ENCODE measurements at places on chromosomes 16 and 17.

DNA sequence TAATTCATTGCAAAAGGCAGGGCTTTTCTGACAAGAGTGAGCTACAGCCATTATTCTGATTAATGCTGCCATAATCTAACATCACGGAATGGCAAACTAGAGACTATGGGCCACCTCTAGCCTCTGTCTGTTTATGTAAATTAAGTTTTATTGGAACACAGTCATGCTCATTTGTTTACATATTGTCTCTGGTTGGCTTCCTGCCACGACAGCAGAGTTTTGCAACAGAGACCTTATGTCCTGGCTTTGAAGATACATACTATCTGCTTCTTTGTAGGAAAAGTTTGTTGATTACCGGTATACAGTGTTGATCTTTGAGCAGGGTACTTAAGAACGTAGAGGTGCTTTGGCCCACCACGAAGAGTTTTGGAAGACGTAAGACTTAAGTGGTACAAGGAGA is 715.9 kb upstream of the RBFOX1 start:
- DNase-seq, result no peak

GRCh38 chr16:76114681-76115080 is 162.5 kb upstream of the CNTNAP4 start:
- no peak for DNase-seq

GRCh38 chr17:225551-225950 is 44.1 kb upstream of the DOC2B start:
- DNase-seq, result peak; percentile 12

GRCh38 chr17:75289832-75290337 is 652 bp upstream of the SLC25A19 start:
- no peak for DNase-seq

Data from left hindlimb (tissue), 1 donor.